ENCODE measurements at places on chromosomes 1 and 21.

GRCh38 chr21:28663754-28664153 is 328.9 kb downstream of the LTN1 start:
- H3K4me1 ChIP-seq: no peaks in the 10 kb centered on the region
- DNase-seq: no peak
- no peak overlapping the region for H3K4me3 ChIP-seq
- no peaks in the 10 kb centered on the region for H3K36me3 ChIP-seq
- H3K27ac ChIP-seq: no peak overlapping the region
- no peaks in the 10 kb centered on the region for H3K27me3 ChIP-seq

- H3K4me3 ChIP-seq: no peak overlapping the region
- no peaks in the 10 kb centered on the region for H3K36me3 ChIP-seq
- no peaks in the 10 kb centered on the region for H3K27me3 ChIP-seq
- DNase-seq: no peak
- no peaks in the 10 kb centered on the region for H3K4me1 ChIP-seq
Observed at GRCh38 chr1:92117526-92117925, 37.4 kb downstream of the BTBD8 start.

- no peaks in the 10 kb centered on the region for H3K27me3 ChIP-seq
- H3K27ac ChIP-seq: no peak overlapping the region
- no peaks in the 10 kb centered on the region for H3K36me3 ChIP-seq
- no peaks in the 10 kb centered on the region for H3K4me1 ChIP-seq
- H3K4me3 ChIP-seq: no peak overlapping the region
Observed at GRCh38 chr1:5661196-5662085, 330.8 kb downstream of the NPHP4 start.

GRCh38 chr1:207006914-207007313 is 25.6 kb downstream of the C1orf116 start:
- DNase-seq: no peak
- H3K27ac ChIP-seq: no peak overlapping the region
- no peaks in the 10 kb centered on the region for H3K4me1 ChIP-seq

- peaks cover 5% of the 10 kb centered on the region for H3K4me1 ChIP-seq
- no peaks in the 10 kb centered on the region for H3K27me3 ChIP-seq
- no peaks in the 10 kb centered on the region for H3K36me3 ChIP-seq
- H3K27ac ChIP-seq: no peak overlapping the region
- no peak overlapping the region for H3K4me3 ChIP-seq
Observed at GRCh38 chr1:226132728-226133503, 53.6 kb downstream of the ACBD3 start.
